ENCODE measurements at places on chromosomes 3 and 15.

GRCh38 chr15:84023636-84024035 lies 211.9 kb upstream of the GOLGA6L4 start:
- DNase-seq = no peak

DNA sequence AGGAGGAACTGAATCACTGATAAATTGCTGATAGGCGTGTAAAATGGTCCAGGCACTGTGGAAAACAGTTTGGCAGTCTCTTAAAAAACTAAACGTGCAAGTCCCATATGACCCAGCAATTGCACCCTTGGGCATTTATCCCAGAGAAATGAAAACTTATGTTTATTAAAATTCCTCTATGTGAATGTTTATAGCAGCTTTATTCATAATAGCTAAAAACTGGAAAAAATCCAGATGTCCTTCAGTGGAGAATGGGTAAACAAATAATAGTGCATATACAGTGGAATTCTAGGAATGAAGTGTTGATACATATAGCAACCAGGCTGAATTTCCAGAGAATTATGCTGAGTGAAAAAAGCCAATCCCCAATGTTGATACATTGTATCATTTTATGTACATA lies 482.2 kb upstream of the PDZRN3 start:
- no peak for DNase-seq

DNA sequence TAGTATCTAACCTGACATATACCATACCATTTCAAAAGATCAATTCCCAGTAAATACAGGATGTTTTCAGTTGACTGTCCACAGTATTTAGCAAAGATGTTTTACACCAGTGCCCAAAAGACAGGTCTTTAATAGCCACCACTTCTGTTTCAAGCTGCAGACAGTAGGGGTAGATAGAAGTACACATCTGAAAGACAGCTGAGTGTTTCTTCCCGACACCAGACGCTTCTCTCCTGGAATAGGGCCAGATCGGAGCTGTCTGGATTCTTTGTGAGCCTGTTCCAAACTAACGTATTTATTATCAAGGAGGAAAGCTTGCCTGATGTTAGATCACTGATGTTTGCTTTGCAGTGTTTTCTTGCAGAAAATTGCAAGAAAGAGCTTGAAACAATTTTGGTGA lies 136.1 kb upstream of the RBMS3 start:
- DNase-seq = no peak

GRCh38 chr15:44706946-44707636 lies 4.0 kb downstream of the PATL2 start:
- DNase-seq = no peak

DNA sequence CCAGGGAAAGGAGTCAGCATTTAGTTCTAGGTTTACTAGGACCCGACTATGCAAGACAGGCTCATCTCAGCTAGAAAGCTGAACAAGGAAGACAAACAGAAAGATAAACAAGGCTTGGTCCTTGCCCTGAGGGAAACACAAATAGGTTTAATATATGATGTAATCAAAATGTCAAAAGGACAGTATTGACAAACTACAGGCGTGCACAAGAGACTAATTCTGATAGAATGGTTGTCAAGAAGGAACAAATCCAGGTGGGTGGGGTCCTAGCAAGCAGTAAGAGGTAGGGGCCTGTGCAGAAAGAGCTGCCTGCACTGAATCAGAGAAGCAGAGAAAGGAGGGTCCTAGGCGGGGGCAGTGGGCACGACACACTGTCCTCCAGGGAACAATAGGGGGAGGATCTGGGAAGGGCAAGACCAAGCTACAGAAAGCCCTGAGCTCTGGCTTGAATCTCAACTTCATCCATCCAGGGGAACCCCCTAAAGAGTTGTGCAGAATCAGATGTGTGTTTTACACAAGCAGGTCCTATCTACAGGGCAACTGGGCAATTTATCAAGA lies 23.4 kb downstream of the RFTN1 start:
- DNase-seq = no peak

GRCh38 chr3:142958707-142959106 lies 4.8 kb downstream of the PAQR9 start:
- DNase-seq = no peak

DNA sequence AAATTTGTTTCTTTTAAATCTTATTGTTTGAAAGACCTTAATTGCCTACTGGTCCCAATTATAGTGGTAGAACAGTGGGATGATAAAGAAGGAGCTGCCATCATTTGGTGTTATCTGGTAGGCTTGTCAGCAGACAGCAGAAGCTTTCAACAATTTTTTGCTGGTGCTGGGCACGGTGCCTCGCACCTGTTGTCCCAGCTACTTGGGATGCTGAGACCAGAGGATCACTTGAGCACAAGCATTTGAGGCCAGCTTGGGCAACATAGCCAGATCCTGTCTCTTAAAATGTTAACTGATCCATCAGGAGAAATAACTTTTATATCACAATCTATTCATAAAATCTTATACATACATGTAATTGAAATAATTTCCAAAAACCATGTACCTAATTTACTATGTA lies 36.0 kb downstream of the SENP5 start:
- DNase-seq = no peak

GRCh38 chr15:64515196-64515595 lies 54.8 kb downstream of the ZNF609 start:
- DNase-seq = no peak

DNA sequence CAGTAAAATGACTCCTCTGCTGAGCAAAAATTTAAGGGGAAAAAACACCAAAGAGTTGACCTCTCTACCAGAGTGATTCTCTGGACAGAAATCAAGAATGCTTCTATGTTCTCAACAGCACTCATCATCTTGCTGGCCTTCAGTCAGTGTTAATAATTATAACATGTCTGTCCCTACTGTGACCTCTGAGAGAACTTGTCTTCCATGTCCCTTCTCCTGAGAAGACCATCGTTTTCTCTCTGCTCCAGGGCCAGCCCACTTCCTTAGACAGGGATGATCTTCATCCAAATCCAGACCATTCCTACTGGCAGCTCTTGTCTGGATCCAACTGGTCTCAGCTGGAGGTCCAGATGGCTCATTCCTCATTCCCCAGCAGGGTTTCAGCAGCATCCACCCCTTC lies 139.0 kb upstream of the NECTIN3 start:
- DNase-seq = no peak

DNA sequence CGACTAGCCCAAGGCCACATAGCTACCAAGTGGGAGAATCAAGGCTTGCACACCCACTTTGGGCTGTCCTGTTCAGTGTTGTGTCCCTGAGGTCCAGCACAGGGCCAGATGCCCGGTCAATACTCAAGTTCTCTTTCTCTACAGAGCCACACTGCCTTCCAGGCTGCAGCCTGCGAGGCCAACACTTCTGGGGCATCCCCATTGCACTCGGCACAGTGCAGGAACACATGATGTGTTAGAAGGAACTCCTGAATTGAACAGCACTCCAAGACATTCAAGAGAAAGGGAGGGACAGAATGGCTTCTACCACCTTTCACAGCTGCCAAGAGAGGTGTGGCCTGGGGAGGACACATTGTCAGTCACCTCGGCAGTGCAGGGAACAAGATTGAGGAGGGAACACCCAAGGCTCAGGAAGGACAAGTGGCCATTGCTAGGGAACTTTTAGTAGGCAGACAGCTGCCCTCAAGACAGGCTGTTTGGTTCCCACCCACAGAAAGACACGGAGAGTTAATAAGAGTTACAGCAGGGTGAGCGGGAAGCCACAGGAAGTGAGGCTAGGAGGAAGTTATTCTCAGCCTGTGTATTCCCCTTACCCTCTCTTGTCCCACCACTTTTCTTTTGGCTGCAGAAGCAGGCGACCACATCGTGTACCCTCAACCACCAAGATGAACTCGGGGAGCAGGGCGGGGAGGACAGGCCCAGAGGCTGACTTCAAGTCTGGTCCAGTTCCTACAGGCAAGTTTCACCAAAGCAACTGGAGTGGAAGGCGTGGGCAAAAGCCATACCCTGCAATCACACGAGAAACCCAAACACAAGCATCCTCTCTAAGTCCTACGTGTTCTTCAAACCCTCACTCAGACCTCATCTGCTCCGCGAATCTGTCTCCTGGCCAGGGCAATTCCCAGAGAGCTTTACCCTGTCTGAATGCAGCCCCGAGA lies 69.4 kb downstream of the SRGAP3 start:
- DNase-seq = peak; percentile 59

- no peak for DNase-seq
Observed at GRCh38 chr15:67852418-67852817, 12.6 kb upstream of the RNU6-1 start.

DNA sequence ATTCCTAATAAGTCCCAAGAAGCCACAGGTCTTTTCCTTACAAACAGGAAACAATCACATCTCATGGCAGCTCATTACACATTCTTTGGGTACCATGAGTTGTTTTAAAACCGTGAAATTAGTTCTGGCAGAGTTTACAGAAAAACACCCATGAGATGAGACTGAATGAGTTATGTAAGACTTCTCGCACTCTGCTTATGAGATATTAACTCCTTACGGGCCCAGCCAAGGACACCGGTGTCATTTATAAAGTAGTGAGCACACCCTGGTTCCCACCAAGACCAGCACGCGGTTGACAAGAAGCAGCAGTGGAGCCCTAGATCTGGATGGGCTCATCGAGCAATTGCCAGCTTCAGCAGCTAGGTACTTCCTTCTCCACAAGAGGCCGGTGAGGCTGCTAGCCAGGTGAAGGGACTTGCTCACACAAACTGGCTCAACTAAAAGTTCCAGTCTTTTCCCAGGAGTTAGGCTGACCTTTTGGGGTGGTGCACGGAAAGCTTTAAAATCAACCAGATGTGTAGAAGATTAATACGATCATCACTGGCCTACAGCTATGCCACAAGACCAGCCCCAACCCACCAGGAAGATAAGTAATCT lies 318.6 kb upstream of the ICE2 start:
- no peak for DNase-seq

DNA sequence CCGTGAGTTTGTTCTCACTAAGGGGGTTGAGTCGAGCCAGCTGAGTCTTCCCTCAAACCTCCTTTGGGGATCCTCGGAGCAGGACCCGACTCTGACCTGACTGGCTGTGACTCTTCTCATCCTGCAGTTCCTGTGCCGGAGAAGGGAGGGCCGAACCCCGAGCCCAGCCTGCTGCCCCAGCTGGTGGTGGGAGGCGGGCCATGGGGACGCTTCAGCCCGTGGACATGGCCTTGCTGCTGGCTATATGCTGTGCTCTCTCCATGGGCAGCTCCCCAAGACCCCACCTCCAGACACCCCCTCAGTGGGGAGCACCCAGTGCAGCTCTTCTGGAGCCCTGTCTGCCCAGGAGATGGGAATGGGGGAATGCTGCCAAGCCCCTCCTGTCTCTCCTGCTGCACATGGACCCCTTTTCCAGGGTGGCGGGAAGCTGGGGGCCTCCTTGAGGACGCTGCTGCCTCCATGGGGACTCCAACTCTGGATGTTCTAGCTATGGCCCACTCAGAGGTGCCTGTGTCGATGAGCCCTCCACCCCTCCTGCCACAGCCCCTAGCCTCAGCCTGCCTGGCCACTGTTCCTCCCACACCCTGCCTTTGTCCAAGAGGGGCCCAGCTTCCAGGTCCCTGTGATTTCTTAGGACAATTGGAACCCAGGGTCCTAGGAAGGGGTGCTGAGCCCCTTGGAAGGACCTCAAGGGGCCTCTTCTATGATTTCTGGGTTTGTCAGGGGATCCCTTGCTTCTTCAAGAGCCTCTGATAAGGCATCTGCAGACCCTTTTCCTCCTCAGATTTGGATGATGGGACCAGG lies 12.8 kb downstream of the C15orf39 start:
- no peak for DNase-seq

DNA sequence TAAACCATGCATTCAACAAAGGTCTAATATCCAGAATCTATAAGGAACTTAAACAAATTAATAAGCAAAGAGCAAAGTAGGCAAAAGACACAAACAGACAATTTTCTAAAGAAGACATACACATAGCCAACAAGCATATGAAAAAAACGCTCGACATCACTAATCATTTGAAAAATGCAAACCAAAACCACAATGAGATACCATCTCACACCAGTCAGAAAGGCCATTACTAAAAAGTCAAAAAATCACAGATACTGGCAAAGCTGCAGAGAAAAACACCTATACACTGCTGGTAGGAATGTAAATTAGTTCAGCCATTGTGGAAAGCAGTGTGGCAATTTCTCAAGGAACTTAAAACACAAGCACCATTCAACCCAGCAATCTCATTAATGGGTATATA lies 53.8 kb downstream of the FSIP1 start:
- no peak for DNase-seq
